Activated CD4-positive, alpha-beta memory T cell treated with anti-CD3 and anti-CD28 coated beads for 36 hours (primary cell): ENCODE measurements at places on chromosomes 6 and 20.

DNA sequence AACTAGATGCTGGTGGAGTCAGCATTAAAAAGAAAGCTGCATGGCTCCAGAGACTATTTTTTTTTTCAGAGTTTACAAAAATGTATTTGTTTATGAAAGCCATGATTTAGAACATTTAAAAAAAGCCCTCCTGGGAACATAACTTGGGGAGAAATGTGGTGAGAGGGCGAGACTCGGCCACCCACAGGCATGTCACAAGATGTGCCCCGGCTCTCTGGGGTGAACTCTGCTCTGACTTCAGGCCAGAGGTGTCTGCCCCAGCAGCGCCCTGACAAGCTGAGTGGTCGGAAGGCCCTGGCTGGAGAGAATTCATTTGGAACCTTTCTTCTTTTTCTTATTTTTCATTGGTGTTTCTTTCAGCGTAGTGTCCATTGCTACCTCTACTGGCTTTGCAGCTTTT, 21.7 kb upstream of the RFPL4B start:
- H3K36me3 ChIP-seq: no peaks in the 10 kb centered on the region
- H3K27ac ChIP-seq: no peak overlapping the region
- DNase-seq: no peak
- H3K4me3 ChIP-seq: no peak overlapping the region
- no peaks in the 10 kb centered on the region for H3K4me1 ChIP-seq
- peaks cover 17% of the 10 kb centered on the region for H3K27me3 ChIP-seq

DNA sequence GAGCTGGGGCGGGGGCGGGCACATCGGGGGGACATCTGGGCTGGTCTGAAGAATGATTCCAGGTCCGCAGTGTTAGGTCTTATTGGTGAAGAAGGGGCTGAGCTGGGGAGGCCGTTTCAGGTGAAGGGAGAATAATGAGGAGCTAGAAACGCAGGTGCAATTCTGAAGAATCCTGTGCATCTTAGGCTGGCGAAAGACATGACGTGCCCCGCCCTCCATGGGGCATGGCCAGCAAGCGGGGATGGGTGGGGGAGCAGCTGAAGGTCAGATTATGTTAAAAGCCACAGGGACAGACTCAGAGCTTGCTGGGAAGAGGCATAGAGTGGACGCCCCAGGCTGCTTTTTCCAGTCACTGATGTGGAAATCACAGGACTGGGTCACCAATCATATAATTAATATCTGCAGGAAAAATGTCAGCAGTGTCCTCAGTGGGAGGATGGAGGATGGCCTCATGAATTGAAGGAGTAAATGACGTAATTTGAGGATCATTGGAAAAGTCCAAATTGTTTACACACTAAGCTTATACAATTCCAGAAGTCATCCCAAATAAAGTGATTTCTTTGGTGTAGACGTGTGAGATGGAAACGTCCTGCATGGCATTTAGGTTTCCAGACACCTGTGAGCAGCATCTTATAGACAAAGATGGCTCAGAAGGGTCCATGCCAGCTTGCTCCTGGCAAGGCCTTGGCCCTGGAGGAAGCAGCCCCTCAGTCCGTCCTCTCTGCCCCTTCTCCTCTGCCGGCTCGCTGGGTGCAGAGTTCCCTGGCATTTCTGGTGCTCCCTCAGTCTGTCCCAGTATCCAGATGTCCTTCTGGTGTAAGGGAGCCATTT, 109.6 kb upstream of the FRMD1 start:
- H3K4me1 ChIP-seq: no peaks in the 10 kb centered on the region
- H3K27ac ChIP-seq: no peak overlapping the region
- H3K27me3 ChIP-seq: peaks cover 2% of the 10 kb centered on the region
- H3K36me3 ChIP-seq: no peaks in the 10 kb centered on the region
- no peak for DNase-seq

GRCh38 chr6:90581146-90581545, 5.7 kb downstream of the MAP3K7 start:
- no peaks in the 10 kb centered on the region for H3K27me3 ChIP-seq
- peaks cover 36% of the 10 kb centered on the region for H3K4me1 ChIP-seq
- H3K27ac ChIP-seq: no peak overlapping the region
- H3K4me3 ChIP-seq: no peak overlapping the region
- peaks cover 3% of the 10 kb centered on the region for H3K36me3 ChIP-seq
- DNase-seq: no peak

DNA sequence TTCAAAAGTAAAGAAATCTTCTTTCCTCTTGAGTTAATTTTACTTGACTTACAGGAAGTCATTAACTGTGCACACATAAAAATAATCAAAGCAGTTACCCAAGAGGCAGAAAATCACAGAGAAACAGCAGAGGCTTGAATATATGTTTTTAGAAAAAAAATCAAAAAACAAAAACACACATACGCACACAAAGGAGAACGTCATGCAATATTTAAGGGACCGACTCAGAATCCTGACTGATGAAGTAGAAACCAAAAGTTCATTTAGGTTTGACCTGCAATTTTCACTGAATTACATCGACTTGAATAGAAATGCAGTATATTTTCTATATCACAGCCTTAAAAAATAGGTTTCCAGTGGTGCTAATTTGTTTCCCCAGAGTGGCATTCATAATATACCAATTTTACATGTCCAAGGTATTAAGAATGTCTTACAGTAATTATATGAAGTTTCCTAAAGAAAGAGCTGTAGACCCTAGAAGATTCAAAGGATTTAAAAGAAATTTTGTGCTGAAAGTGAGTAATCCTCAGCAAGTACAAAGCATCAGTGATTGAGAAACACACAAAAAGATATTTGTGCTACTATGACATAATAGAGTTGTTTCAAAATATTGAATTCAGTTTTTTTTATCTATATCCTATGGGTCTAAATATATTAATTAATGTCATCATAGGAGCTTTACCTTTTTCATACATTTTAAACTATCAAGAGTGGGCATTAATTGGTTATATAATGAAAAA, 358.5 kb upstream of the RUNX2 start:
- no peak overlapping the region for H3K27ac ChIP-seq
- no peaks in the 10 kb centered on the region for H3K27me3 ChIP-seq
- peaks cover 19% of the 10 kb centered on the region for H3K4me1 ChIP-seq
- H3K36me3 ChIP-seq: peaks cover 17% of the 10 kb centered on the region
- no peak overlapping the region for H3K4me3 ChIP-seq

GRCh38 chr6:15309611-15310283, 63.9 kb downstream of the JARID2 start:
- DNase-seq: no peak
- no peak overlapping the region for H3K4me3 ChIP-seq
- H3K27ac ChIP-seq: no peak overlapping the region
- peaks cover 81% of the 10 kb centered on the region for H3K4me1 ChIP-seq
- peaks cover 18% of the 10 kb centered on the region for H3K36me3 ChIP-seq

- H3K4me1 ChIP-seq: no peaks in the 10 kb centered on the region
- DNase-seq: no peak
- no peak overlapping the region for H3K27ac ChIP-seq
- H3K36me3 ChIP-seq: no peaks in the 10 kb centered on the region
- H3K4me3 ChIP-seq: no peak overlapping the region
- no peaks in the 10 kb centered on the region for H3K27me3 ChIP-seq
Measured at GRCh38 chr6:81834141-81834681, 81.7 kb upstream of the TENT5A start.
